ENCODE measurements at places on chromosomes 13 and 19. TPM values are rescaled to one million over a fixed set of nuclear protein-coding genes. Genes with fewer than 3 reads are reported as not detected.

GRCh38 chr13:98482476-98483444, 94.1 kb downstream of the STK24 start:
- no peak for DNase-seq

- no peak for DNase-seq
Observed at GRCh38 chr19:8129061-8129618, 20.3 kb downstream of the FBN3 start.

ZNF541 gene
- total RNA-seq: not detected

DNA sequence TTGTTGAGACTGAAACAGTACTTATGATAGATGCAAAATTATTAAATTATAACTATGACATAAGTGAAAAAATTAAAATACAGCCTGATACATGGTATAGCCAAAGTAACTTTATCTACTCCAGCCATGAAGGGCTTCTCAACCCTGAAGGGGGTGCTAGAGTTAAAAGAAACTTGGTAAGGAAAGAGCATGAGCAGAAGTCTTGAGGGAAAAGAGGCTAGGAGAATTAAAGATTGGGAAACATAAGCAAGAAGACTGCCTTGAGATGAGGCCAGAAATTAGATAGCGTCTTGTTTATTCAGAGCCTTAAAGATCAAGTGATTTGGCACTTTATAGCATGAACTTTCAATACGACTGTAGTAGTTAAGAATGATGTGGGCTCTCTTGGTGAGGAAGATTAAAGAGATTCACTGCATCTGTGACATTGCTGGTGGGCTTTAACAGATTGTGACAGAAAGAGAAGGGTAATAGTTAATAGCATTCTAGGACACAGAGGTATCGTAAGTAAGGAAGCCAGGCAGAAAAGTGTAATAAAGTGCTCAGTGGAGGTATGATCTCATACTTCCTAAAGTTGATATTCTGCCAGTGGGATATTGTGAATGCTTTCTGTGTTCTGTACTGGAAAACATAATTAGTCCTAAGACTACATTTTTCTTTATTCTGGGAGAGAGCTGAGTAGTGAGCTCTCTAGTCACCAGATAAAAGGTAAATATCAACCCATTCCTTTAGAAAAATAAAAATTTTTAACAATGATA, 385.4 kb upstream of the PRR20A start:
- no peak for DNase-seq

TMEM259 gene
- total RNA-seq: 156 TPM

GRCh38 chr19:1486720-1487575, 3.2 kb downstream of the PCSK4 start:
- DNase-seq: no peak

DNA sequence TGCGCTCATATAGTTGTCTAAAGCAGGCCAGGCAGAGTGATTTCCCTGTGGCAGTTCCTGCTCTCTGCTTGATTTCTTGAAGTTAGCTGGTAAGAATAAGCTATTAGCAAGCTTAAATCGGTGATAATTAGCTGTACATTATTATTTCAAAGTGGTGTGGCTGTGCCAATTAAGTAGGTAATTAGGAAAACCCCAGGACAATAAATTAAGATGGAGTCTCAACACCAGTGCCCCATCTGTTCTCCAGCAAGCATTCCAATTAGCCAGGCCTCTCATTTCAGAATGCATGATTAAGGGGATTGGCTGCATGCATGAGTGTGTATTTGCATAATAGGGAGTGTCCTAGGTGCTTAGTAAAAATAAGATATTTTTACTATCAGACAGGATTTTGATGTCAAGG, 342.3 kb downstream of the GPC5 start:
- DNase-seq: no peak

- DNase-seq: no peak
Observed at GRCh38 chr13:40205771-40206240, 460.6 kb downstream of the FOXO1 start.

DNA sequence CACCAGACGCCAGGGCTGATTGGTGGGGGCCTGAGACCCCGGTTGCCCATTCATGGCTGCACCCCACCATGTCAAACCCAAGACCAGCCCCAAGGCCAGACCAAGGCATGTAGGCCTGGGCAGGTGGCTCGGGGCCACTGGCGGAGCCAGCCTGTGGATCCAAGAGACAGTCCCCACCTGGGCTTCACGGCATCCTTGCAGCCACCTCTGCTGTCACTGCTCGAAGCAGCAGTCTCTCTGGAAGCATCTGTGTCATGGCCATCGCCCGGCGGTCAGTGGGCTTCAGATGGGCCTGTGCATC, 3.8 kb upstream of the TEKTIP1 start:
- no peak for DNase-seq

- DNase-seq: no peak
Observed at GRCh38 chr13:76533251-76533650, 353.0 kb downstream of the KCTD12 start.

CLEC17A gene
- not detected for total RNA-seq

GRCh38 chr13:106541826-106542225, 6.4 kb upstream of the EFNB2 start:
- DNase-seq: no peak

- peak; percentile 76 for DNase-seq
Observed at GRCh38 chr19:45455707-45456499, 11.9 kb upstream of the FOSB start.

- DNase-seq: no peak
Observed at GRCh38 chr19:6109947-6110346, 353 bp downstream of the RFX2 start.

GRCh38 chr13:101594936-101595335, 142.5 kb downstream of the ITGBL1 start:
- no peak for DNase-seq

DNA sequence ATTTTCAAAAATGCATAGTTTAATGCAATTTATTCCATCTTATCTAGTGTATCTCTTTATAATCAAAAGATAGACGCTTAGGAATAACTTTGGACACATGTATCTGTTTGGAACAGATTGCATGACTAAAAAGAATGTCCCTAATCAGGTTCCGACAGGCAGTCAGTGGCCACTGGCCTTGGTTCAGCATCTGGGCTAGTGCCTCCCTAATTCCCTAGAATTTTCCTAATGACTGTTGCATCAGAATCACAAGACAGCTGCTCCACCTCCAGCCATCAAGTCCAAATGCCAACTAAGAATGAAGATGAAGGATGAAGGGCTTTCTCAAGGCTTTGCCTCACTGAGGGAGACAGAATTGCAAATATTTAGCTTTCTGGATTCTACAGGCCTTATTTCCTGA, 173.8 kb downstream of the EFNB2 start:
- DNase-seq: no peak

- DNase-seq: no peak
Observed at GRCh38 chr19:5838353-5839064, 993 bp downstream of the FUT6 start.

IRGC gene
- not detected for total RNA-seq

MATK gene
- 32.3 TPM for total RNA-seq

ZNF850 gene
- total RNA-seq: 3.2 TPM

DNA sequence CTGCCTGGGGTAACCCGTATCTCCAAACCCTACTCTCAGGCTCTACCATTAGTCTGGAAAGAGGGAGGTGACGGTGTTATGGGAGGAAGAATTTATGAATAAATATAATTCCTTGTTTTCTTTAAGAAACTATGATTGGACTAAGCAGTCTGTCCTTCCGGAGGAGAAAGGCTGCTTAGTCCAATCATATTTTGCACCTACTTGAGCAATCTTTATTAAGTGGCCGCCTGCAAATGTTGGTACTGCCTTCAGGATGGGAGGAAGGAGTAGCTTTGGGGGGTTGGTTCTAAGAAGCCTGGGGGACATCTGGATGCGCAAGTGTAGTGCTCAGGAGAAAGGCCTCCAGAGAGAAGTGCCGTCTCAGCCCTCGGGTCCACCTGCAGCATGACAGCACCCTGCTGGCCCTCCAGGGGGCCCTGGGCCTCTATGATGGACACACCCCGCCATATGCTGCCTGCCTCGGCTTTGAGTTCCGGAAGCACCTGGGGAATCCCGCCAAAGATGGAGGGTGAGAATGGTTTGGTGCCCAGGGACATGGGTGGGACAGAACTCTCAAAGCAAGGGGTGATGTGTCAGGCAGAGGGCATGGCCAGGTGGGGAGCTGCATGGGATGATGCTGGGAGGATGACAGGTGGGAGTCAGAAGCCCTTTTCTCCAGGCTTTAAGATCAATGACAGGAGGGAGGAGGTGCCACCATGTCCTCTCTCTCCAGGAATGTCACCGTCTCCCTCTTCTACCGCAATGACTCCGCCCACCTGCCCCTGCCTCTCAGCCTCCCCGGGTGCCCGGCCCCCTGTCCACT, 4.1 kb downstream of the ACP4 start:
- DNase-seq: peak; percentile 66

- no peak for DNase-seq
Observed at GRCh38 chr13:56909896-56910600, 230.7 kb upstream of the PRR20A start.
